Pancreas (tissue), 10 donors: ENCODE measurements at places on chromosomes 2 and 18.

DNA sequence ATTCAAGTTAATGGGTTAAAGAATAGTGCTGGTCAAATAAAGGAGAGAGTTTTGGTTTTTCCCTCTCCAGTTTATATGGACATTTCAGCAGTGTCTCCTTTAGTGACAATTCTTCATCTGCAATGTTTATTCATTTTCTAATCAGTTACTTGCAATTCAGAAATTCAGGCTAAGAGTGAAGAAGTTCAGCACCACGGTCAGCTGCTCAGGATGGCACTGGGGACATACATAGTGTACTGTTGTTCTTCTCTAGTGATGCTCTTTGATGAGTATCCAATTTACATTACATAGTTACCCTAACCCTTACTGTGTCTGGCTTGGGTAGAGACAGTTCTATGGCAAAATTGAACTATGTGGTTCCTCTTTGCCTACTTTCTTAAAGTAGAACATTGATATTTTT, 412.7 kb downstream of the CNTNAP5 start:
- no peak for DNase-seq

DNA sequence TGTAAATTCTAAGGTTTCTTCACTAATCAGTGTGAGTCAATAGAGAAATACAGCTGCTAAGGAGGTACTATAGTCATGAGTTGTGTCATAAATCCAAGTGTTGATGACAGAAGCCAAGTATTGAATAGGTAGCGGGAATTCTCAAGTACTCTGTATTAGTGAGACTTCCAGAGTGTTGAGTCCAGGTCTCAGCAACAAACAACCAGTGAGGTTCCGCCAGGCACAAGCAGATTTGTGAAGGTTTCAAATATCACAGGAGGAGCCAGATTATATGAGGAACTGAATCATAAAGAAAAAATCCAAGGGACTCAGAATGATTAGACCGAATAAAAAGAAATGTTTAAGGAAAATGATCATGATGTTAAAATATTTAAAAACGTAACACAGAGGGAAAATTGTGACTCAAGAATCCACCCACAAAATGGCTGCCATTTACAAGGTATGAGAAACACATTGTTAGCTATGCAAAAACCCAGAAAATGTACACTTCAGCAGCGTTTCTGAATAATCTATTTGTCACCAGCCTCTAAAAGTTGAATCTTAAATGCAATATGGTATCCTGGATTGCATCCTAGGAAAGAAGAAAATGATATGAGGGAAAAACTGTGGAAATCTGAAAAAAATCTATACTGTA, 27.3 kb upstream of the EVA1A start:
- DNase-seq: no peak

DNA sequence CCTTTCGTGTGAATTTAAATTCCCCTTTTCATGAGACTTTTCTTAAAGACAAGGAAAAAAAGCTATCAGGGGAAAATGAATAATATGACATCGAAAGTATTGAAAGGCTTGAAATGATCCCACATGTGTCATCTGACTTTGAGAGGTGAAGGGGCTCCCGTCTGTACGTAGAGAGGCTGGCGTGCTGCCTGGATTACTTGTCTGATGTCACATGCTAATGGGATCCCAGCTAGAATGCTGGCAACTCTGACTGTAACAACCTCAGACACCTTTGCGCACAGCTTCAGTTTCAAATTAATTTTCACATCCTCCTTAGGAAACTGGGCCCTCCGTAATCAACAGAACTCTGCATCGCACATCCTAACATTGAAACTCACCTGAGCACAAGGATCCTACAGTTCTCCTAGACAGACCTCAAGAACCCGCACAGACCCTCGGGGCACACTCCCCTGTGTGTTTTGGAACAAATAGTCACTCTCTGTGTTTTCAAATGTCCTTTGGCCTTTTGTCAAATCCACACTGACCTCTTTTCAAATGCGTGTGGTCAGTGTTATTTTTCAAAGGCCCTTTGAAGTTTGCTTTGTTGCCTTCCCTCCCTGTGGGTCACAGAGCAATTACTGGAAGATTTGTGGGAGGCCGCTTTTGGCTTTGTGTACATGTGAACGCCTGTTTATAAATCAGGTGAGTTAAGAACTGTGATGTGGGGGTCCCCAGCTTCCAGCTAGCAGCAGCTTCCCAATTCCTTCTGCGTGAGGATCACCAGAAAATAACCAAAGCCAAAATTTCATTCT, 65.9 kb downstream of the IL1R2 start:
- DNase-seq: no peak

- no peak for DNase-seq
Observed at GRCh38 chr2:60517446-60517845, 36.0 kb downstream of the BCL11A start.

GRCh38 chr2:152585830-152586484, 131.3 kb downstream of the PRPF40A start:
- DNase-seq: no peak

- no peak for DNase-seq
Observed at GRCh38 chr2:172038121-172038520, 38.4 kb downstream of the METAP1D start.

- no peak for DNase-seq
Observed at GRCh38 chr2:8006181-8006580, 675.7 kb upstream of the ID2 start.

DNA sequence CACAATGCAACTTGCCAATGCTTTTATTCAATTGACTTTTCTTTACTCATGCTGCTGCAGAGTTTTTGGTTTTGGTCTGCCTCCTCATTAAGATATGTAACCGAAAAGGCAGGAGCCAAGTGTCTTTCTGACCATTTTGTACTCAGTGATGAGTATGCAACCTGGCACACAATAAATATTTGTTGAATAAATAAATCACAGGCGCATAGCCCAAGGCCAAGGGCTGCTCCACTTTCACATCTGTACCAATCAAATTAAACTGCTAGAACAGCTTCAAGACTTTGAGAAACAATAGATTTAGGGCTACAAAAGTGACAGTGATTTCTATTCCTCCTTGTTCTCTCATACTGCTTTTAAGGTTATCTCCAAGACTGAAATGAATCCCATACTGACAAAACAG, 828.2 kb downstream of the RNF144A start:
- DNase-seq: no peak

DNA sequence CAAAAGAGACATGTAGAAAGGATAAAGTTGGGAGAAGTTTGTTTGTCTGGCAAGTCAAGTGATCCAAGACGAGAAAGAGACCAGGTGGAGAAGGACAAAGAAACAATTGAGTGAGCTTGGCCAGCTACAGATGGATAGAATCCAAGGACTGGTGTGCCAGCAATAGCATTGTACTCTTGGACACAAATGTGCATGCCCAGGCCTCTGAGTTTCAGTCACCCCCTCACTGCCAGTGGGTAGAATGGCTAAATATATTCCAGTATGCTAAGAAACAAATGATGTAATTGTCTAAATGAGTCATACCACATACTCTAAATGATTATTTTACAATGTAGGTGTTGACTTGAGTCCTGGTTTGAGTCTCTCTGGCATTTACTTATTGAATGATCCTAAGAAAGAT, 881.3 kb downstream of the LRRTM4 start:
- DNase-seq: no peak

DNA sequence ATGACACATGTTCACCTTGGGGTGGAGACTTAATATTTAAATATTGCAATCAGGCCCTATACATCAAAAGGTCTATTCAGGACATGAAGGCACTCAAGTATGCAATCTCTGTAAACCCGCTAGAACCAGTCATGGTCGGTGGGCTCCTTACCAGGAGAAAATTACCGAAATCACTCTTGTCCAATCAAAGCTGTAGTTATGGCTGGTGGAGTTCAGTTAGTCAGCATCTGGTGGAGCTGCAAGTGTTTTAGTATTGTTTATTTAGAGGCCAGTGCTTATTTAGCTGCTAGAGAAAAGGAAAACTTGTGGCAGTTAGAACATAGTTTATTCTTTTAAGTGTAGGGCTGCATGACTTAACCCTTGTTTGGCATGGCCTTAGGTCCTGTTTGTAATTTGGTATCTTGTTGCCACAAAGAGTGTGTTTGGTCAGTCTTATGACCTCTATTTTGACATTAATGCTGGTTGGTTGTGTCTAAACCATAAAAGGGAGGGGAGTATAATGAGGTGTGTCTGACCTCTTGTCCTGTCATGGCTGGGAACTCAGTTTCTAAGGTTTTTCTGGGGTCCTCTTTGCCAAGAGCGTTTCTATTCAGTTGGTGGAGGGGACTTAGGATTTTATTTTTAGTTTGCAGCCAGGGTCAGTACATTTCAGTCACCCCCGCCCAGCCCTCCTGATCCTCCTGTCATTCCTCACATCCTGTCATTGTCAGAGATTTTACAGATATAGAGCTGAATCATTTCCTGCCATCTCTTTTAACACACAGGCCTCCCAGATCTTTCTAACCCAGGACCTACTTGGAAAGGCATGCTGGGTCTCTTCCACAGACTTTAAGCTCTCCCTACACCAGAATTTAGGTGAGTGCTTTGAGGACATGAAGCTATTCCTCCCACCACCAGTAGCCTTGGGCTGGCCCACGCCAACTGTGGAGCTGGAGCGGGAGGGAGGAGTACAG, 108.1 kb downstream of the XRCC5 start:
- no peak for DNase-seq

DNA sequence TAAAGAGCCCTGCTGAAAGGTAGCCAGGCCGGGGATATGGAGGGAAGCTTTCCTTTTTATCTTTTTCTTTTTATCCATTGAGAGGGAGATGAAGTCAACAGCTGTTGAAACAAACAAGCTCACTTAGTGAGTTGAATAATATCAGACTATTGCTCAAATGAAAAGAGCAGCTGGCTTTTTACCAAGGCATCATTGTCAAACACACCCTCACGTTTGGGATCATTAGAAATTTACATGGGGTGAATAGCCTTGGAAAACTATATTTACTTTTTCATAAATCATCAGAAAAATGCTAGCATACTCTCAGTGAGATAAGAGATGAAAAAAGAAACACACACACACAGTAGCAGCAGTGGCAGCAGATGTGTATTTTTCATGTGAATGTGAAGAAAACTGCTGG, 71.5 kb upstream of the HNMT start:
- DNase-seq: no peak

DNA sequence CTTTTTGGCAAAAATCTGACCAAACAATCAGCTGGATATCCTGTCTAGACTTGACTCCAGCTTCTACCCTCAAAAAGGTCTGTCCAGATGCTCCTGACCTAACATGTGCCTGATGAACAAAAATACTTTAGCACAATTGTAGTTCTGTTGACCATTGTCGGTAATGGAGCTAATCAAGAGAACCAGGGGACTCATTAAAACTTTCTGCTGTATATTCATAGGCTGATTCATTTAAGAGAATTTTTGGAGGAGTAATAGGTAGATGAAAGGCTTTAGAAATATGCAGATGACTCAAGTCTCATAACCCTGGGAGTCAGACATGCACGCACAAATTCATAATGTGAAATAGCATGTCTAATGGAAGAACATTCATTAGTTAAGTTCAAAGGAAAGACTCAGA, 514.2 kb downstream of the TXNL1 start:
- no peak for DNase-seq

GRCh38 chr2:226423498-226423960, 376.1 kb downstream of the IRS1 start:
- DNase-seq: no peak

GRCh38 chr2:191215666-191216065, 29.5 kb upstream of the MYO1B start:
- no peak for DNase-seq

GRCh38 chr2:235543851-235544688, 50.2 kb downstream of the AGAP1 start:
- peak; percentile 36 for DNase-seq

DNA sequence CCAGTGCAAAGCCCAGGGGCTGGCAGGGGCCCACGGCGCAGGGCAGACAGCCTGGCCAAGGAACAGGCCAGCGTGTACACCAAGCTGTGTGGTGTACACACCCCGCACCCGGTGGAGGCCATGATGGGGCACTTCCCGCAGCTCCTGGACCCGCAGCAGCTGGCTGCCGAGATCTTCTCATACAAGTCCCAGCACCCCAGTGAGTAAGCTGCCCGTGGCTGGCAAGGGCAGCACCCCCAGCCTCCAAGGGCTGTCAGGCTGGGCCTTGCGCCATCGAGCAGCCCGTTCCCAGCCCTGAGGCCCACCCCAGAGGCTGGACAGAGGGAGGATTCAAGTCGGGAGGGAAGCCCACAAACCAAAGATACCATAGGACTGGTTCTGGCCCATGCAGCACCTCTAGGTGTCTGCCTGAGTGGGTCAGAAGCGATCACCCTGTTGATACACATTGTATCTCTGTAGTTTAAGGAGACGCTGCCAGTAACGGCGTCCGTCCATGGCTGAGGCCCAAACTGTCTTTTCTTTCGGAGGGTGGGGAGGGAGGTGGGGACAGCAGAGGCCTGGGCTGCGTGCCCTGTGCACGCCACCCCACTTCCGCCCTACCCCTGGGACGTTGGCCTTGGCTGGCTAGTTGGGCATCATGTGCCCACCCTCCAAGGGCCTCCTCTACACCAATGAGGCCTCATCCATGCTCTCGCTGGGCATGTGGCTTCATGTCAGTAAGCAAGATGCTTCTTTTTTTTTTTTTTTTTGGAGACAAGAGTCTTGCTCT, 16.8 kb upstream of the MTERF4 start:
- DNase-seq: no peak

DNA sequence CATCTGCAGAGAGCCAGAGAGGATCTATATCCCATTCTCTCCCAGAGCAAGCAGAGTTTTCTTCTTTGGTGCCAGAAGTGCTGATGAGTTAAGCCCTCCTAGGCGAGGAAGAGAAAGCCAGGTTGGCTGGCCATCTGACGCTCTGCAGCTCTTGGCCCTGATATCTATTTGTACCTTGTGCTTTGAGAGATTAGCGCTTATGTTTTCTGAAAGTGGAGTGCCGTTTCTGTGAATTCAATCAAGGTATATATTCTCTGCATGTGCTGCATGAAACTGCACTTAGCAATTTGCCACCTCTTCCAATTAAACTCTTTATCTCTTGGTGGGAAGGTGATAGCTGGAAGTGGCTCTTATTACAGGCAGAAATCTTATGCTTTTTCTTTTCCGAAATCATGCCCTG, 177.5 kb downstream of the LPIN1 start:
- DNase-seq: no peak

- DNase-seq: peak; percentile 58
Observed at GRCh38 chr18:48949606-48950535, 894 bp downstream of the SMAD7 start.

DNA sequence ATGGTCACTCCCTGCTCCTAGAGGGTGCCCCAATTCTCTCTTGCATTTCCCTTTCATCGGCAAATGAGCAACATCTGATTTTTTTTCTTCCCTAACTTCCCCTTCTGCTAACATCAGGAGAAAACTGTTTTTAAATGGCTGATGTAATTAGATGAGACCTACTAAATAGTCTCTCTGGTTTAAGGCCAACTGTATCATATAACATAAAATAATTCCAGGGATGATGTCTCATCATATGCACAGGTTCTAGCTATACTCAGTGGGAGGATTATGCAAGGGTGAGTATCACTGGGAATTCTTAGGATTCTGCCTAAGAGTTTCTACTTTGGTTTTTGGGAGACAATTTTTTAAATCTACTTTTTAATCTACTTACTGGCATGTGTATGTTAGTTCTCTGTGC, 193.4 kb downstream of the PARD3B start:
- DNase-seq: no peak

GRCh38 chr2:170180031-170180566, 2.2 kb downstream of the MYO3B start:
- DNase-seq: no peak

GRCh38 chr2:197798187-197798586, 6.2 kb upstream of the PLCL1 start:
- no peak for DNase-seq
